HCT116 (cell line): ENCODE measurements at places on chromosomes 6 and 20. TPM values are rescaled to one million over a fixed set of nuclear protein-coding genes. Genes with fewer than 3 reads are reported as not detected.

DNA sequence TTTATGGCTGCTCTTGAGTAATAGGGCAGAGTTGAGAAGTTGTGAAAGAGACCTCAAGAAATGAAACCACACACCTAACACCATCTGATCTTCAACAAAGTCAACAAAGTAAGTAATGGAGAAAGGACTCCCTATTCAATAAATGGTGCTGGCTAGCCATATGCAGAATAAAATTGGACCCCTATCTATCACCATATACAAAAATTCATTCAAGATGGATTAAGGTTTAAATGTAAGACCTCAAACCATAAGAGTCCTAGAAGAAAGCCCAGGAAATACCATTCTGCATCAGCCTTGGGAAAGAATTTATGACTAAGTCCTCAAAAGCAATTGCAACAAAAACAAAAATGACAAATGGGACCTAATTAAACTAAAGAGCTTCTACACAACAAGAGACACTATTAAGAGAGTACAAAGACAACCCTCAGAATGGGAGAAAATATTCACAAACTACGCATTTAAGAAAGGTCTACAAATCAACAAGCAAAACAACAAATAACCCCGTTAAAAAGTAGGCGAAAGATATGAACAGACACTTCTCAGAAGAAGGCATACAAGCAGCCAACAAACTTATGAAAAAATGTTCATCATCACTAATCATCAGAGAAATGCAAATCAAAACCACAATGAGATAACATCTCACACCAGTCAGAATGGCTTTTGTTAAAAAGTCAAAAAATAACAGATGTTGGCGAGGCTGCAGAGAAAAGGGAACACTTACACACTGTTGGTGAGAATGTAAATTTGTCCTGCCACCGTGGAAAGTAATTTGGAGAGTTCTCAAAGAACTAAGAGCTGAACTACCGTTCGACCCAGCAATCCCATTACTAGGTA, 4.0 kb downstream of the MAP3K5 start:
- no peak for DNase-seq

DNA sequence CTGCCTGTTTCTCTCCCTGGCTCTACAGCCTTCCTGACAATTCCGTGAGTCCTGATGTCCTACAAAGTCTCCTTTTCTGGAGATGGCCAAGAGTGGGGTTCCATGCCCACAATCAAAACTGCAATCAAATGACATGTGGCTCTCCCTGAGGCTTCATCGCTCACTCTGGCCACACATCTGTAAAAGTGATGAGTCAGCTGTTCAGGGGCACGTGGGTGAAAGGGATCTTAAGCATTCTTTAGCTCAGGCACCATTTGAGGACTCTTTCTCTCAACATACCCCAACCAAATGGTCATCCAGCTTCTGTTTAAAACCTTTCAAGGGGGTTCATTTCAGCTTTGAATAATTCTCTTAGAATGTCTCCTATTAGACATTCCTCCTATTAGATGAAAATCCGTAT, 42.3 kb upstream of the EYA2 start:
- no peak for DNase-seq

DNA sequence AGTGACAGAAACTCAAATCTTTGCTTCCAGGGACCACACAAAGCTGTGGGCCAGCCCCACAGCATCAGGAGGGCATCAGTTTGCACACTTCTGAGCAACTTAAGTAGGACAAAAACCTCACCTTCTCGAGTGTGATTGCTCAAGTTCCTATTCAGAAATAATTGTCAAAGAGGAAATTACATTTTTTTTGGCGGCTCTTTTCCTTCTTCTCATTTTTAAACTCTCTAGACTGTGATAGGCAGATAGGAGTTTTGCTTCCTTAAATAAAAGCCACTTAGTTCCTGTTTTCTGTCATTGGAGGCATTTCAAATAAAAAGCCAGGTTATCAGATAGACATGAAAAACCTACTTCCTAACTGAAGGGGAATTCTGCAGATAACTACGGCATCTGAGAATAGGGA, 11.2 kb upstream of the TAGAP start:
- no peak for DNase-seq

DNA sequence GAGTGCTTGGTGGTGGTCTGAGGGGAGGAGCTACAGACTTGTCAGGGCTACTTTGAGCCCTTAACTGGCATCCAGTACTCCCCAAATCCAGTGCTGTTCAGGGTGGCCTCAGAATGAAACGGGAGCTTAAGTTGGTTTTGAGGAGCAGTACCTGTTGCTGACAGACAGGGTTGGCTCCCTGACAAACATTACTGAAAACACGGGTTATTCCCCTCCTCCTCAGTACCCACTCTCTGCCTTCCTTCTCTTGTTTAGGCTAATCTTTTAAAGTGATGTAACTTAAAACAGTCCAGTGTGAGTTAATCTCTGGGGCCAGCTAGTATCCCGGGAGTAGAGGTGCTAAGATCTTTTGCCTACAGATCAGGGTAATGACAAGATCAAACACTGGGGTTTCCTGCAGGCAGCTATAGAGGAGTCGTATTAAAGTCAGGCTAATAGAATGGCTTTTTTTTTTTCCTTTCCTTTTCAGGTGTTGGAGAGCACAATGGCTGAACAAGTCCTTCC, 3.7 kb downstream of the TNFAIP3 start:
- no peak for DNase-seq

ACTL10 gene
- 0.22 TPM for total RNA-seq
